Immature natural killer cell (primary cell): ENCODE measurements at places on chromosomes 4 and X. TPM values are rescaled to one million over a fixed set of nuclear protein-coding genes. Genes with fewer than 3 reads are reported as not detected.

GRCh38 chrX:17848545-17849265 lies 12.4 kb downstream of the RAI2 start:
- DNase-seq, result no peak

The AGTR2 gene
- not detected for polyA plus RNA-seq

GRCh38 chr4:73446336-73446938 lies 10.4 kb downstream of the AFP start:
- DNase-seq, result no peak

The SYP gene
- 0.29 TPM for polyA plus RNA-seq

The GPC3 gene
- not detected for polyA plus RNA-seq

The GABRB1 gene
- not detected for polyA plus RNA-seq

GRCh38 chrX:133633162-133633561 lies 217.9 kb upstream of the GPC4 start:
- DNase-seq, result no peak

- DNase-seq, result no peak
Observed at GRCh38 chr4:26807330-26807729, 53.3 kb upstream of the STIM2 start.

GRCh38 chr4:27018910-27019309 lies 158.3 kb downstream of the STIM2 start:
- no peak for DNase-seq

The SPP1 gene
- not detected for polyA plus RNA-seq

- DNase-seq, result peak; percentile 58
Observed at GRCh38 chrX:65750674-65751469, 83.4 kb downstream of the MSN start.

The CENPE gene
- polyA plus RNA-seq, result not detected

GRCh38 chr4:17492058-17492741 lies 19.7 kb downstream of the QDPR start:
- no peak for DNase-seq

DNA sequence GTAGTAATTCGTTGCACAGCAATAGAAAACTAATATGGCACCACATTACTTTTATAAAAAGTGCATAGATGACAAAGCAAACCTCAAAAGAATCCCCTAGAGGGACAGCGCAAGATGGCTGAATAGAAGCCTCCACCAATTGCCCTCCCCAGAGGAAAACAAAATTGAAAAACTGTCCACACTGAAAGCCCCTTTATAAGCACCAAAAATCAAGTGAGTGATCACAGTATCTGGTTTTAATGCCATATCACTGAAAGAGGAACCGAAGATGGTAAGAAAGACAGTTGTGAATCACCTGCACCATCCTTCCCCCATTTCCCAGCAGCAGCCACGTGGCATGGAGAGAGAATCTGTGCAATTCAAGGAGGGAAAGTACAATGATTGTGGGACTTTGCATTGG lies 522.2 kb downstream of the GLUD2 start:
- no peak for DNase-seq

- DNase-seq, result no peak
Observed at GRCh38 chr4:121711263-121712000, 14.7 kb upstream of the ANXA5 start.

The GYG2 gene
- polyA plus RNA-seq, result not detected

DNA sequence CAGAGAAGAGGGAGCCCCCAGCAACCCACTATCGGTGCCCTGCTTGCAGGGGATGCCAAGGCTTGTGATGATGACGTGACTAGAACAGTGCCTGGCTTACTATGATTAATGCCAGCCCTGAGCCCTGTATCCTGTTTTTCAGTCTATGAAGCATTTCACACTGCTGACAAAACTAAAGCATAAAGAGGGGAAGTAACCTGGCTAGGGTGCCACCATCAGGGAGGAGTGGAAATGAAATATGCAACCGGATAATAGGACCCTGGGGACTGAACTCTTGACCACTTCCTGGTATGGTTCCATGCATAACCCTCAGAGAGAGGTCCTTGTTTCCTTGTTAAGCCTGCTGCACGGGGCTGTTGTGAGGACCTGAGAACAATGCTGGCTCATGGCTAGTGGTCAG lies 50.3 kb downstream of the MED28 start:
- DNase-seq, result no peak

The SEC31A gene
- polyA plus RNA-seq, result 150 TPM

The FBXW7 gene
- 70.1 TPM for polyA plus RNA-seq

DNA sequence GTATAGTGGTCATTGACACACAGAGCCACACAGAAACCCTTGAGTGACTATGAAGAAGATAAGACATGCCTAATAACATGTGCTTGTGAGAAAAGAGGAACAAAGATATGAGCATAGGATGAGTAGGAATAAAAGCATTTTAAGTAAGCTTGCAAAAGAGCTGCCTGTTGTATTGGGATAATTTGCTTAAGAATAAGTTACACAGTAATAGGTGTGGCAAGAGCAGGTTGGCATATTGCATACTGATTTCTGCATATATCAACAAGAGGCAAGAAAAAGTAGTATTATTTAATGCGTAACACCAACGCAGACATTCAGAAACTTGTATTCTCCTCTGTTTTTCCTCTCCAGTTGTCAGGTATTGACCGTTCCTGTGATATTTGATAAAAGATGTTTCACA lies 111.5 kb upstream of the UGT8 start:
- DNase-seq, result no peak

DNA sequence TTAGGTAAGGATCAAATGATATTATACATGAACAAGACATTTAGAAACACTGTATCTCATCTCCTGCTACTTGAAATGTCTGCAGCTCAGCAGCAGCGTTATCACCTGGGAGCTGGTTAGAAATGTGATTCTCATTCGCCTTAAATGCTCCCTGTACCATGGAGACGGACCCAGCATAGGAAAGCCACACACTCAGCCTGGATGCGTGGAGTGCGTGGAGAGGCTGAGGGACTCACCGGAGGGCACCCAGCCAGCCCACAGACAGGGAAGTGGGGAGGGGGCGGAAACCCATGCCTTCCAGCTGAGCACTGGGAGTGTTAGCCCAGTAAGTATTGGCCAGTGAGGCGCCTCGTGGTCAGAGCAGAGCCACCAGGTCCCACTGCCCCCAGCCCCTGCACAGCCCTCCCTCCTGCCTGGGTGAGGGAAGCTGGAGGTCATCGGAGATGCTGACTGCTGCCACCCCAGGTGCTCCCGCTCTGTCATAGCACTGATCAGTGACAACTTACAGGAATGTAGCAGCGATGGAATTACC lies 15.2 kb downstream of the SUPT20HL1 start:
- DNase-seq, result no peak

DNA sequence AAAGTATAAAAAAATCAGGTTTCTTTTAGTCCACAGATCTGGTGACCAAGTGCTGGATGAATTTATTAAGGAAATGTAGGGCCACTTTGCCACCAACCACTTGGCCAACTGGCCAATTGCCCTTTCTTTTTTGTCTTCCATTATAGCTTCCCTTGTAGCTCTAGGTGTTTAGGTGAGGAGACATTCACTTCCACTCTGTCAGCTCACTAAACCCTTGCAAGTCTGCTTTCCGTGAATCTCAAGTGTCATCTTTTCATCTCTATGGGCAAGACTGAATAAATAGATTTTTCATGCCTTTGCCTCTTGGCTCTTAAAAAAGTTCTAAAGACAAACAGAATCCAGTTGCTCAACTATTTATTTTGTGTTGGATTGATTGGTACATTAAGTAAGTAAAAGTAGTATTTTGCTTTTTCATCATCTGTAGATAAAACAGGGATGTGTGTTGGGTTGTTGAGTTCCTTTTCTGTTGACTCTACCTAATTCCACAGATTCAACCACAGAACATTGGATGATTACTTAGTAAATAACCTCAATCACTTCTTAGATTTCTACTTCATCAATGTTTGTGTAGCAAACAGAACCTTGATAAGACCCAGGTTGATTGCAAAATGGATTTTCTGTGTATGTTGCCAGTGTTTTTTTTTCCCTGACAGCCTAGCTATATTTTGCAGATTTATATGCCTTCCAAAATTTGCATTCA lies 68.1 kb upstream of the GRXCR1 start:
- no peak for DNase-seq

DNA sequence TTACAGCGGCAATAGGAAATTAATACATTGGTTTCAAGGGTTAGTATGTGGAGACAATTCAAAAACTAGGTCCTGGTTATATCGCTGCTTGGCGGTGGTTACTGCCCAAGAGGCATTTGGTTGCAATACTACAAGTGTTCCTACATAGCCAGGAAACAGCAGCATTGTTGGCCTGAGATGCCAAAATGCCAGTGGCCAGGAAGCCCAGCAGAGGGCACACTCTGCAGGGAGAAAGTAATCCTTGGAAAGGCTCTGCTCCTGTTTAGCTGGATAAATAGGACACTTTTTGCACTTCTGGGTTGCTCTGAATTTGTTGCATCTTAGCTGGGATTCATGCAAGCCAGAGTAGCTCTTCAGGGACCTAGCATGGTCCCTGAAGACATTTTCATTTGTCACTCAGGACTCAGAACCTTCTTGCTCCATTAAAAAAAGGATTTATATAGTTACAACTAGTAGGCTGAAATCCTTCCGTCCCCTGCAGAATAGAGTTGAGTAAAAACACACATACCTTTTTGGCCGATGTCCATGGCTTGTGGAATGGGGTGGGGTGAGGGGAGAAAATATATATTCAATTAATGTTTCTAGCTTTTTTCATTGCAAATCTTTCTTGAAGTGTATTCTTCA lies 8.1 kb upstream of the GPR119 start:
- DNase-seq, result no peak

- no peak for DNase-seq
Observed at GRCh38 chr4:124810827-124811226, 98.3 kb upstream of the ANKRD50 start.

The RIBC1 gene
- polyA plus RNA-seq, result 0.71 TPM

The RPA4 gene
- polyA plus RNA-seq, result 0.49 TPM

GRCh38 chr4:158422546-158422945 lies 99.1 kb upstream of the RXFP1 start:
- no peak for DNase-seq

GRCh38 chrX:21656587-21657317 lies 1.4 kb downstream of the KLHL34 start:
- DNase-seq, result no peak

DNA sequence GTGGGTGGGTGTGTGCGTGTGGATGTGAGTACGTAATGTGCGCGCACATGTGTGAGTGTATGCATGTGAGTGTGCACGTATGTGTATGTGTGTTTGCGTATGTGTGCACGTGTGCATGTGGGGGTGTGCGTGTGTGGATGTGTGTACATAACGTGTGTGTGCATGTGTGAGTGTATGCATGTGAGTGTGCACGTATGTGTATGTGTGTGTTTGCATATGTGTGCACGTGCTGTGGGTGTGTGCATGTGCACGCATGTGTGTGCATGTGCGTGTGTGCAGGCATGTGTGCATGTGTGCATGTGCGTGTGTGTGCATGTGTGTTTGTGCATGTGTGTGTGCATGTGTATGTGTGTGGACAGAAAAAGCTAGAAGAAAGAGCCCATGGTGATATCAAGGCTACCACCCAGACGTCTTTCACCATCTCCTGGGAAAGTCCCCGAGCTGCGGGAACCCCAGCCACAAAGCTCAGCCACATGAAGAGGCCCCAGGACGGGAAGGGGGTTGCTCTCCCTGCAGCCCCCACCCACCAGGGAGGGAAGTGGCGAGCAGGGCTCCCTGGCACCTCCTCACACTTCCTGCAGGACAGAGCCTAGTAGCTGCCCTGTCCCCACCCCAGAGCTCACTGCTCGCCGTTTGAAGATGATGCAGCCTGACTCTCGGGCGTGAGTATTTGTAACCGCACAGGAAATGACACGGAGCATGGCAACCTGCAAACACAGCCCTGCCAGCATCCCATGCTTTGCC lies 108.3 kb downstream of the DCTD start:
- DNase-seq, result peak; percentile 86
